ENCODE measurements at places on chromosomes 2 and 18. TPM values are rescaled to one million over a fixed set of nuclear protein-coding genes. Genes with fewer than 3 reads are reported as not detected.

GALNT5 gene
- total RNA-seq: not detected

SERPINB4 gene
- total RNA-seq: not detected

GRCh38 chr2:213764849-213765248 lies 480.6 kb downstream of the SPAG16 start:
- no peak overlapping the region for H3K4me3 ChIP-seq
- H3K27ac ChIP-seq: no peak overlapping the region
- no peaks in the 10 kb centered on the region for H3K27me3 ChIP-seq
- no peak for DNase-seq
- H3K4me1 ChIP-seq: no peaks in the 10 kb centered on the region

DNA sequence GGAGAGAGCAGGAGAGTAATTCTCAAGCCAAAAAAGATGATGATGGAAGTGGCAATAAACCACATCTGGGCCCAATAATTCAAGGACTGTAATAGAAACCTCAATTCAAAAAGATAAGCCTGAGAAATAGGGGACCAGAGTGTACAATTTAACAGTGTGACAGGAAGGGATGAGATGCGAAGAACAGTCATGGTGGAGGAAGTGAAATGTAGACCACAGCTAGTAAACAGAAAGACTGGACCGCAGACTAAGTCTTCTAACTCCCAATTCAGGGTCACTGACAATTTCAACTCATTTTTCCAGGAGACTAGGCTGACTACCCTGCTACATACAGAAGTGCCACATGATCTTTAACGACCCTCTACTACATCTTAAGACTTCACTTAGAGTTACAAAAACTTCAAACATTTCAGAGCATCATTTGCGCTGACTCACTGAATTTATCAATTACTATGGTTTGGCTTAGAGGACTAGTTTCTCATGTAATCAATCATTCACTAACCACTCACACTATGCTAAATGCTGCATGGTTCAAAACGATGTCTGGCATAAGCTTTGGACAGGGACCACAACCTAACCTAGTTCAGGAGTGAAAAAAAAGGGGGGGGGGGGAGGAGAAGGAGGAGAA lies 9.0 kb downstream of the CUL3 start:
- H3K36me3 ChIP-seq: no peaks in the 10 kb centered on the region
- H3K4me3 ChIP-seq: peak overlapping the region; percentile 68
- no peak for DNase-seq
- peak overlapping the region; percentile 67 for H3K27ac ChIP-seq
- H3K27me3 ChIP-seq: no peaks in the 10 kb centered on the region
- peaks cover 84% of the 10 kb centered on the region for H3K4me1 ChIP-seq

DNA sequence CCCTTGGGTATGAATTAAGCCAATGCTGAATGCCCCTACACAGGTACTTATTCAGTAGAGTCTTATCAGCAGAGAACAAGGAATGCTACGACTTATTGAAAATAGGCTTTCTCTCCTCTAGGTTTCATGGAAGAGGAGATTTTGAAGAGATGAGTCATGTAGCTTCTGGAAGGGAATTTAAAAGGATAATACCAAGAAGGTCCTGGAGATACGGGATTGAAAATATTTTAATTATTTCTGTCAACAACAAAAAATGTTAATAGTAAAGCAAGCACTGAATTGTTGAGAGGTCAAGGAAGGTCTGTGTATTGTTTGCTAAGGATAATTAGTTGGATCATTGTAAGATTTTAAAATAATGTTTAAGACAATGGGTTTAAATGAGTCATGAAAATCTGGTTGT lies 293.0 kb upstream of the SPHKAP start:
- no peak for DNase-seq
- H3K27ac ChIP-seq: no peak overlapping the region
- H3K27me3 ChIP-seq: no peaks in the 10 kb centered on the region
- H3K36me3 ChIP-seq: no peaks in the 10 kb centered on the region
- no peaks in the 10 kb centered on the region for H3K4me1 ChIP-seq

- H3K4me3 ChIP-seq: no peak overlapping the region
- peaks cover 52% of the 10 kb centered on the region for H3K36me3 ChIP-seq
- no peaks in the 10 kb centered on the region for H3K27me3 ChIP-seq
- H3K4me1 ChIP-seq: peaks cover 4% of the 10 kb centered on the region
These were observed 156.7 kb downstream of the EXOC6B start for GRCh38 chr2:72669121-72669520.

- H3K4me3 ChIP-seq: no peak overlapping the region
- no peaks in the 10 kb centered on the region for H3K4me1 ChIP-seq
- no peak overlapping the region for H3K27ac ChIP-seq
- no peak for DNase-seq
- H3K27me3 ChIP-seq: no peaks in the 10 kb centered on the region
These were observed 1467.4 kb upstream of the NXPH2 start for GRCh38 chr2:140247451-140248195.

DNA sequence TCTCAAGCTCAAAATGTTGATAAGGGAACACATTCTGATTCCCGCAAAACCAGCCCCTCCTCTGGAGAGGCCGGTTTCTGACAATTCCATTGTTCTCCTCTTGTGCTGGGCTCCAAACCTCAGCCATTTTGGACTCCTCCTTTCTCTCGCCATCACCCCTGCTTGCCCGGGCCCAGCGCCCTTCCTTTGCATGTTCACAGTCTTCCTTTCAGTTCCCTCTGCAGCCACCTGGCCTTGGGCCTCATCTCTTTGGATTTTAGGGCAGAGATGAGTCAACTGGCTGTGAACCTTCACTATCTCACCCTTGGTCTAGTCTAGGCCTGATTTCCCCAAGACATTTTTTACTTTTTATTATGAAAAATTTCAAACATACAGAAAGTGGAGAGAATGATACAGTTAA lies 155.9 kb upstream of the MAP3K20 start:
- H3K4me3 ChIP-seq: no peak overlapping the region
- no peaks in the 10 kb centered on the region for H3K36me3 ChIP-seq
- peaks cover 4% of the 10 kb centered on the region for H3K27me3 ChIP-seq
- H3K27ac ChIP-seq: no peak overlapping the region

GRCh38 chr2:12005886-12006681 lies 259.7 kb downstream of the LPIN1 start:
- peak overlapping the region; percentile 16 for H3K4me3 ChIP-seq
- H3K27me3 ChIP-seq: peaks cover 14% of the 10 kb centered on the region
- H3K27ac ChIP-seq: peak overlapping the region; percentile 71
- H3K36me3 ChIP-seq: no peaks in the 10 kb centered on the region
